ENCODE measurements at places on chromosomes 4 and X.

DNA sequence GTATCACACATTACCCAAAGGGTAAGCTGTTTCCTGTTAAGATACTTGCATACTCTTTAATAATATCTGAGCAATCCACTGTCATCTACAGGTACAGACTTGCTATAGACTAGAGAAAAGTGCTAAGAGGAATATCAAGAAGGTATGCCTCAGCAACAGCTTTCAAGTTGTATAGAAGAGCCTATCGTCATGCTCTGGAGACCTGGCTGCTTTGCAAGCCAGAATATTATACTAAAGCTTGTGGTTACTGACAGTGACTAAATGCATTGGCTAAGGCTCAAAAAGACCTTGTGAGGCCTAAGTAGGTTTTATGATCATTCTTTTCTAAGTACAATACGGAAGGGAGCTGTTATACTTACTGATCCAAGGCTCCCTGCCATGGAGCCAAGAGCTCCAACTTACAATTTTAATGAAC lies 11.3 kb downstream of the LAMP2 start:
- DNase-seq, result peak; percentile 13

DNA sequence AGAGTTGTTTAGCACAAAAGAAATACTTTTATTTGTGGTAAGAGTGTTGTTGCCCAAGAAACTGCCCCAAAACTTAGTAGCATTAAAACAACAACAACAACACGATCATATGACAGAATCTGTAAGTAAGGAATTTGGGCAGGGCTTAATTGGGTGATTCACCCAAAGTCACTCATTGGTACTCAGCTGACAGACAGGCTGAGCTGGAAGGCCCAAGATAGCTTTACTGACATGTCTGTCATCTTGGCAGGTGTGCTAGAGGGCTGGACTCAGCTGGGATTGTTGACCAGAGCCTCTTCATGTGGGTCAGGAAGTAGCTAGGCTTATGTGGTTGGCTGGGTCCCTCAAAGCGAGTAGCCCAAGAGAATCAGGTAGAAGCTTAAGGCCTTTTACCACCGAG lies 52.3 kb downstream of the KIAA0232 start:
- peak; percentile 27 for DNase-seq

DNA sequence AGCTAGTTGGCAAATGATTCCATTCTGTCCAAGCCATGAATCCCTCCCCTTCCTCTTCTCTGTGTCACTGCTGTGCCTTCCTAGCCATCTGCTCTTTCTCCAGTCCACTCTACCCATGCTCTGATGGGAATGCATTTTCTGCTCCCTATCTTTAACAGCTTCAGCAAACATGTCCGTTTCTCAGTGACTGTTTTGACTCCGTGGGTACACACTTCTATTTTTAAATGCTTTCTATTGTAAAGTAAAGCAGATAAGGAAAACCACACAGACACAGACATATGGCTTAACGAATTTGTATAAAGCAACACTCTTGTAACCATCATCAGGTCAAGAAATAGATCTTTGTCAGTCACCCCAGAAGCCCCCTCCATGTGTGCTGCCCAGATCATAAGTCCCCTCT lies 72.4 kb upstream of the KLHL13 start:
- no peak for DNase-seq

GRCh38 chr4:13032936-13033335 lies 451.2 kb downstream of the RAB28 start:
- no peak for DNase-seq

DNA sequence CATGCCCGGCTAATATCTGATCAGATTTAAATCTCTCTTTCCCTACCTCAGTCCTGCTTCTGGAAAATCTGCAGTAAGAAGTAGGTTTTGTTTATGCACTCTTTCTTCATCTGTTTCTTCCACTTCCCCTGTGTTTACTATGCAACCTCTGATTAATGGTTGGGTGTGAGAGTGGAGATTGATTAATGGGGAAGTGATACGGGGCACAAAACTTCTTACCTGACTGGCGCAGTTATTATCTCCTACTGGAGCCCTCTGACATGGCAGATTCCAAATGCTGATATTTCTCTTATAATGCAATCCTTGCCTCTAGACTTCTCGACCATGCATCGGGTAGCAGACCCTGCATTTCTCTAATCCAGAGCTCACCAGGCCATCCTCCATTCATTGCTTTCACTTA lies 60.2 kb upstream of the HPGD start:
- no peak for DNase-seq

DNA sequence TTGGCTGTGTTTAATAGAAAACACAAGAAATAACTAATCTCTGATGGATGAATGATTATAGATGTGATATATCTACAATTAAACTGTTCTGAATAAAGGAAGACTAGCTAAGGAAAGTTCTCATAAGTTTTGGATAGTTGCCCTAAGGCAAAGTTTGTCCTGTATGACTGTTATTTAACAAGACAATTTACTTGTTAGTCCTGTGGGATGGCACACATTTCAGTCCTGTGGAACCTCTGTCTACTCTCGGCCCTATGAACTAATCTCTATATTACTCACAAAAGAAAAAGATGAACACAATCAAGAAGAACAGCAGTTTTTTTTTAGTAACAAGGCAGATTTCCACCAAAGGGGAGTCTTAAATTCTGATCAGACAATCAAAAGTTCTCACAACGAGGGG lies 314.6 kb downstream of the CCSER1 start:
- no peak for DNase-seq

GRCh38 chrX:129749069-129749468 lies 10.3 kb downstream of the XPNPEP2 start:
- DNase-seq, result no peak

- no peak for DNase-seq
These were observed 309.4 kb downstream of the GLUD2 start for GRCh38 chrX:121356850-121357171.

DNA sequence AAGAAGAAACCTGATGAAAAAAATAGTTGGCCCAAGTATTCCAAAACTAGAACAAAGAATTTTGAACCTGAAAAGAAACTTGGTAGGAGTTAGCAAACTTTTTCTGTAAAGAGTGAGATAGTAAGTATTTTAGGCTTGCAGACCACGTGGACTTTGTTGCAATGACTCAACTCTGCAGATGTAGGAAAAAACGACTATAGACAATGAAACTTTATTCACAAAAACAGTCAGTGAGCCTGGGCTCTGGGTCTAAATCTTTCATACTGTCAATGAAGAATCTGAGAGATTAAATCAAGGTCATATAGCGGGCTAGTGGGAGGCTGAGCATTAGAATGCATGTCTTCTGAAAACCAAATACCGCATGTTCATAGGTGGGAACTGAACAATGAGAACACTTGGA lies 23.0 kb downstream of the SH3D19 start:
- DNase-seq, result no peak

GRCh38 chr4:3286335-3287175 lies 6.3 kb upstream of the RGS12 start:
- no peak for DNase-seq

GRCh38 chr4:11730545-11730944 lies 301.9 kb upstream of the HS3ST1 start:
- DNase-seq, result no peak

- no peak for DNase-seq
These were observed 11.4 kb downstream of the EDNRA start for GRCh38 chr4:147492306-147492705.
